M059J (cell line): ENCODE measurements at places on chromosomes 13 and 19. TPM values are rescaled to one million over a fixed set of nuclear protein-coding genes. Genes with fewer than 3 reads are reported as not detected.

Gene ZNF726
- 8.2 and 12.1 TPM in 2 replicates for total RNA-seq

Gene ZNF415
- total RNA-seq, result 4.8 and 8.4 TPM in 2 replicates

DNA sequence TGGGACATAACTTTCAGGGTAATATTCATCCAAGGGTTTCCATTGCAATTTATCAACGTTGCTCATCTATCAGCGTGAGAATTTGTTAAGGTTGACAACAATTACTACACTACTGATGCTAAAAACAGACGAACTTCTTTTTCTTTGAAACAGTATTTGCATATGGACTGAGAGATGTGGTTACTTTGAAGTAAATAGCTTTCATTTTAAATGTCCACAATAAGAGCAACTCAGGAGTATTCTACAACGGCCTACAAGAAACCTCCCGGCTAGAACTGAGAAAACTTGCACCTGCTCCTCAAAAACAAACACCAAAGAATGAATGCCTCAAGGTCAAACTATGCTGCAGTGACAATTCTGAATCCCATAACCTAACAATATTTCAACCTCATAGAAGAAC, 238.4 kb downstream of the IRS2 start:
- DNase-seq, result no peak

- DNase-seq, result peak; percentile 88
Measured at GRCh38 chr19:3036119-3036976, 7.3 kb upstream of the TLE2 start.

Gene VAV1
- not detected in 2 replicates for total RNA-seq

Gene IRGC
- not detected in 2 replicates for total RNA-seq

DNA sequence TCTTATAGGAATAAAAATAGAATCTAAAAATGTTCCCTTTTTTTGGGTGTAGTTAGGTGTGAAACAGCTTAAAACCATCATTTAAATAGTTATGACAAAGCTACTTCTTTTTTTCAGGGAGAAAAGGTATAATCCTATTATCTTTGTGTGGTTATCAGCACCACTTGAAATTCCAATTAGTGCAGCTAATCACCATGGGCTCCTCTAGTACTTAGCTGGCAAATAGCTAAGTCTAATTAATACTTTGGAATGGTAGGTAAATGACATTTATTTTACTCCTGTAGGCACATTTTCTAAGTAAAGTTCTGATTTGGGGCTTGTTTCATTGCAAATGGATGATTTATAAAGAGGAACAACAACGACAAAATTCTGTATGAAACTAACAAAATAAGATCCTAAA, 132.6 kb downstream of the OLFM4 start:
- no peak for DNase-seq

Gene SLAIN1
- 0.42 TPM in 1 of 2 replicates, not detected in the other for total RNA-seq

- DNase-seq, result no peak
Measured at GRCh38 chr13:106520251-106521054, 15.0 kb downstream of the EFNB2 start.

DNA sequence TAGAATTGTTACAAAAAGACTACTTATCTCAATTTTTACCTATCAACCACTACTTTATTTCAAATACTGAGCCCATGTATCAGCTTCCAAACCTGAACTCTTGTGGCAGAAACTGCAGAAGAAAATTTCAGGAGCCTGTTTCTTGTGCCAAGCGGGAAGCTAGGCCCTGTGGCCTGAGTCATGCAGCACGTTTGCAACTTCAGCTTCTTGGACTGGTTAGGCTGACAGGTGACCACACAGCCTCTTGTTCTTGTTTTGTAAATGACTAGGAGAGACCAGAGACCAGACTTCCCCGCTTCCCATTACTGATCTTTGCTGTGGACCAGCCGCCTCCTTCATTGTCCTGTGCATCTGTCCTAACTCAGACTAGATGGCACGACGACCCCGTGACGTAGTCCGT, 3.4 kb upstream of the LAMP1 start:
- DNase-seq, result no peak

Gene TDRD12
- total RNA-seq, result 0.05 and 0.12 TPM in 2 replicates

DNA sequence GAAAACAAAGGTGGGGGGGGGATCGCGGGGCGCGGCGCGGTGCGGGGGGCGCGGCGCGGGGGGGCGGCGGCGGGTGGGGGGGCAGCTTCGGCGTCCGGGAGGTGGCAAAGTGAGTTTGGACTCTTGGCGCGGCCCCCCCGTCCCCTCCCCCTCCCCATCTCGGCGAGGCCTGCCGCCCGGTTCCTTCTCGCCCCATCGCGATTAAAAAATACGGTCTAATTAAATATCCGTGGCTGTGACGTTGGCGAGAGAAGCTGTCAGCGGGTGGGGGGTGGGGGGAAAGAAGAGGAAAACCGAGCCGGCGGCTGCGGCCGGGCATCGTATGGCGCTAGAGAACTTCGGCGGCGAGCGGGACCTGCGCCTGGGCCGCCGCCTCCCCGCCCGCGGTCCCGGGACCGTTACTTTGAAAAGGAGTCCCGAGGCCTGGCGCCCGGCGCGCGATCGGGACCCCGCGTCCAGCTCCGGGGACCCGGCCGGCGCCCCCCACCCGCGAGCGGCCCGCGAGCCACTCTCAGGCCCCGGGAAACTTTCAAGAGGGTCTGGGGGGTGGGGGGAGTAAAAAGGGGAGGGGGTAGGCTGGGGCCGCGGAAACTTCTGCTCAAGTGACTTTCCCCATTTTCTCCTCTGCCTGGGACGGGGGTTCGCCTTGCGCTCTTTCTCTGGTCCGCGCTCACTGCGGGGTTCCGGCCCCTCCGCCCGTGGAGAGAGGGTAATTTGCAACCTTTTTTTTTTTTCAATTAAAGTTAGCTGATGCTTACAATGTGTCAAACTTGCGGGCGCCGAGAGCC, 146.3 kb upstream of the ZNF536 start:
- no peak for DNase-seq

Gene CEACAM4
- total RNA-seq, result not detected in 2 replicates

Gene HIF3A
- total RNA-seq, result not detected in 2 replicates

- peak; percentile 22 for DNase-seq
Measured at GRCh38 chr13:74979703-74980102, 502.3 kb downstream of the TBC1D4 start.

DNA sequence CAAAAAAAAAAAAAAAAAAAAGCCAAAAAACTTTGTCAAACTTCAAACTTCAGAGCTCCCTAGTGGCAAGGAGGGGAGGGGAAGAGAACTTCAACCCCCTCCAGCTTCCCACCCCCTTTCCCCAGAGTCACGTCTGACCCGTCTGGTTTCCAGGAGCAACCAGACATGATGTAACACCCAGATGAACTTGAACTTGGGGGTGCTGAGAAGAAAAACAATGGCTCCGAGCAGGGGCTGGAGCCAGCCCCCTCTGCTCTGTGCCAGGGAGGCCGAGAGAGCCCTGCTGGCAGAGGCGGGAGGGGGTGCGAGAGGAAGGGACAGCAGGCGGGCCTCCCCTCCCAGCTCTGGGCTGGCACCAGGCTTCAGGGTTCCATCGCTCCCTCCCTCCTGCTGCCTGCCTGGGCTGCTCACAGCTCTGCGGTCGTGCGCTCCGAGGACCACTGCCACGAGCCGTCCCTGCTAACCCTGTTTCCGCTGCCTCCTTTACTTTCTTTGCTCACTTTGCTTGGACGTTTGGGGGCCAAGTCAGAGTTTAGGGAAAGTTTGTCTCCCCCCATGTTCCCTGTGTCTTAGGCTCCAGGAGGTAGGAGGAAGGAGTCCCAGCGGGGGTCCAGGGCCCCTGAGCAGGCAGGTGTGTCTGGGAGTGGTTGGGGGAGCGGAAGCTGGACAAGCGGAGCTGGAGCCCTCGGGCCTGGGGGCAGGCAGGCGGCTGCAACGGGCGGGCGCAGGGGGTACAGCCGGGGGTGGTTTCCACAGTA, 11.1 kb downstream of the LYL1 start:
- peak; percentile 38 for DNase-seq

GRCh38 chr19:10404888-10405820, 1.8 kb upstream of the CDC37 start:
- DNase-seq, result no peak

GRCh38 chr13:75585153-75585552, 35.6 kb downstream of the UCHL3 start:
- DNase-seq, result no peak

GRCh38 chr19:7784856-7785255, 21.8 kb downstream of the CLEC4M start:
- no peak for DNase-seq

DNA sequence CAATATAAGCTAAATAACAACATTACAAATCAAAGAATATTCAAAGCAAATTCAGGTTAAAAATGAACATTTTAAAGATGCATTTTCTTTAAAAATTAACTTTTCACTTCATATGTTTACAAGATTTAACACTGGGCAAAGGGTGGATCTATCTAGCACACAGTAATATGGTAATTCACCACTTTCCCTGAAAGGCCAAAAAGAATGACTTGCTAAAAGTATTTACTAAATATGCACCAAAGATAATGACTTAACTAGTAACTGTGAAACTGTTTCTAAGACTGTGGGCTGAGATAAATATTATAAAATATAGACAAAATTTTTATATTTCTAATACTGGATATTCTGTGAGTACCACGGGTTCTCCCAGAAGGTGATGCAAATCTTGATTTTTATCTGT, 4.5 kb upstream of the EEF1AKMT1 start:
- no peak for DNase-seq

DNA sequence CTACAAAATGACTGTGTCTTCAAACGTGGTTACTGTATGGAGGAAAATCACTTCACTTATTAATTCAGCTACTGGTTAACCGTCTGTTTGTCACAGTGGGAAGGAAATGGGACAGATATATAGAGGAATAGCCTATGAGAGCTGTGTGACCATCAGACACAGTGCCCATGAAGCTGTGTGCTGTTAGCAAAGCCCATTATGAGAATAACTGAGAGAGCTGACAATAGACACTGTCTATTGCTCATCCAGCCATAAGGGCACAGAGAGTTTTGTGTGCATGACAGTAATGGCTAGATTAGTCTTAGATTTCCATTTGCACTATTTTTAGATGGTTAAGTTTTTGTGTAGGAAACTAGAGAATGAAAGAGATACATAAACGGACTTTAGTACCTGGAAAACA, 64.1 kb upstream of the POSTN start:
- no peak for DNase-seq

Gene PRKCG
- total RNA-seq, result not detected in 2 replicates

Gene MUC16
- not detected in 2 replicates for total RNA-seq

GRCh38 chr13:109096101-109096500, 466.7 kb downstream of the MYO16 start:
- peak; percentile 21 for DNase-seq

- peak; percentile 76 for DNase-seq
Measured at GRCh38 chr13:99323488-99323887, 16.3 kb upstream of the GPR183 start.

Gene RASAL3
- total RNA-seq, result 0.05 TPM in 1 of 2 replicates, not detected in the other

- DNase-seq, result peak; percentile 68
Measured at GRCh38 chr19:5957170-5957569, 20.8 kb downstream of the RANBP3 start.

DNA sequence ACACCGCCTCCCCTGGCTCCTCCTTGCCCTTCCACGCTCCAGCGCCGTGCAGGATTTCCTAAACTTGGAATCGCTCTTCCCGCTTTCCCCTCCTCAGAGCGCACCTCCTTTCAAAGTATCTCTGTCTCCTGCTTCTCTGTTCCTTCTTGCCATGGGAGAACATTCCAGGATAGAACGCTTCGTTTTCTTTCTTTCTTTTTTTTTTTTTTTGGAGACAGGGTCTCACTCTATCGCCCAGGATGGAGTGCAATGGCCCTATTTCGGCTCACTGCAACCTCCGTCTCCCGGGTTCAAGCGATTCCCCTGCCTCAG, 574 bp upstream of the XPO4 start:
- DNase-seq, result no peak

DNA sequence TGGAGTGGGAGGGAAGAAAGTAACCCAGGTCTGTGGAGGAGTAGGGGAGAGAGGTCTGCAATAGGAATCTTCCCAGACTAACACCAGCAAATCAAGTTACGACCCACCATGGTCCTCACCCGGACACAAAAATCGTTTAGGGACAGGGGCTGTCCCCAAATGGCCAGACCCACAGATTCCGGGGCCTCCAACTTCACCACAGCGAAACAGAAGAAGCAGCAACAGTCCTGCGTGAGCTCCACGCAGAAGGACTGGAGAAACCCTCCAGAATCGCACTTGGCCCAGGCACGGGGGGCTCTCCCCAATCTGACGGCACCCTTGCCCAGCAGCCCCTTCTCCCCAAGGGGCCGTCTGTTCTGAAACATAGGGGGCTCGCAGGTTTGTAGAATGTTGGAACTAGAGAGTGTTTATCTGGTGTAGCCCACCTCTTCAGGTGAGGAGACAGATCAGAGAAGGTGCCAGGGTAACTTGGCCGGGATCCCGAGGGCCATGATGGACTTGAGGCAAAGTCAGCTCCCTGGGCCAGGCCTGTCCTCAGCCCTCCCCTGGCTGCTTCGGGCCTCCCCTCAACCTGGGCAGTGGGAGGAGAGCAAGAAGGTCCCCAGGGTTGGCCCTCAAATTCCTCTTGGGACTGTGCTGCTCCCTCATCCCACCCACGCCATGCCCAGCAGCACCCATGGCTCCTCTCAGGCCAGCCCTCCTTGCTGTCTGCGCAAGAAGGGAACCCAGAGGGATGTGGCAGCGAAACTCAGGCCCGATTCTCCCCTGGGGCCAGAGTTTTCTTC, 82.5 kb upstream of the GPR183 start:
- DNase-seq, result no peak

Gene FLT3LG
- 5.2 and 17.6 TPM in 2 replicates for total RNA-seq

- DNase-seq, result no peak
Measured at GRCh38 chr13:77894743-77895142, 23.9 kb downstream of the EDNRB start.

GRCh38 chr19:34471906-34472700, 9.5 kb upstream of the WTIP start:
- DNase-seq, result no peak

GRCh38 chr13:113982296-113982661, 8.4 kb upstream of the C13orf46 start:
- DNase-seq, result no peak

Gene SERTM1
- not detected in 2 replicates for total RNA-seq

DNA sequence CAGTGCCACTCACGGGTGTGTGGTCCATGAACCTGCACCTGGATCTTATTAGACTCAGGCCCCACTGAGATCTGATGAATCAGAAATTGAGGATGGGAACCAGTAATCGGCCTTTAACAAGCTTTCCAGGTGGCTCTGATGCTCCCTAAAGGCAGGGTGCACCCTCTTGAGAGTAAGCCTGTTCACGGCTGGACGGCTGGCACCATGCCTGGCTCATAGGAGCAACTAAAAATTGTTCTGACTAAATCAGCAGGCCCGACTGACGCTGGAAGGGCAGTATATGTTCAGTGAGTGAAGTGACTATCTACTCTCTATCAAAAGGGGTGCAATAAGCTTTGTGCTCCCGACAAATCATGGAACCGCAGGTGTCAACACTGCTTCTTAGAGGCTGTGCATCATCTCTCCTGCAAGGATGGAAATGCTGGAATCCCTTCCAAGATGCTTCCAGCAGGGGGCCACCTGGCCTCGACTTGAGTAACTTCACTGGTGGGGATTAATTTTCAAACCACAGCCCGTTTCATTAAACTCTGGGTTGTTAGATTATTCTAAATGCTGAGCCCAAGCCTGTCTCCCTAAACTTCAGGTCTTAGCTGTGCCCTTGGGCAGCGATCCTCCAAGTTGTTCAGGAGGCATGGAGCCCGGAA, 28.4 kb downstream of the TMTC4 start:
- peak; percentile 19 for DNase-seq

GRCh38 chr13:44523146-44524015, 52.7 kb downstream of the TSC22D1 start:
- DNase-seq, result peak; percentile 81
